ENCODE measurements at places on chromosomes 6 and 20.

DNA sequence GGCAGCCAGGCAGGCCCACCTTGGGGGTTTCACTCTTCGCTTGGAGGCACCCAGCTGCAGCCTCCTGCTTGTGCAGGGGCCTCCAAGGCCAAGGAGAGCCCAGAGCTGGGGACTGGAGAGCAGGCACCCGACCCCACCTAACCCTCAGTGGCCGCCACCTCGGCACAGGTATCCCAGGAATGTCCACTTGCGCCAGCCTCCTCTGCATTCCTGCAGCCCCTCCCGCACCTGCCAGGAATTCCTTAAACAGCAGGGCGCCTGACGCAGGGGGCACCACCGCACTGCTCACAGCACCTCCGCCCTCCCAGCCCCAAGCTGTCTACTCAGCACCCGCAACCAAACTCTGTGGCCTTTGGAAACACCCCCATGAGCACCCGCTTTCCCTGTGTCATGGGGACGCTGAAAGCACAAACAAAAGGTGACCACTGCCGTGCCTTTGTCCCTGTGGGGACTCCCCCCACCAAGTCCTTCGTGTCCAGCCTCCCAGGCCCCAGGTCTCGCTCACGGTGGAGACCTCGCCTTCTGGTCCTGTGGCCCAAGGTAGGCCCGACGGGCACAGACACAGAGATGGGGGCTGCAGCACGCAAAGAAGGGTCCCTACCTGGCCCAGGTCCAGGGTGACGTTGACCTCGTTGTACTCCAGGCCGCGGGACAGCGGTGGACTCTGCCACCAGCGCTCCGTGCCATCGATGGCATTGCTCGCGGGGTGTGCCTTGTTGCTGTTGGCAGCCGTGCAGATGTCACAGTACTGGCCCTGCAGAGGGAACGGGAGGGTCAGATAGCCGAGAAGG lies 5.1 kb downstream of the LAMA5 start:
- no peak for DNase-seq

DNA sequence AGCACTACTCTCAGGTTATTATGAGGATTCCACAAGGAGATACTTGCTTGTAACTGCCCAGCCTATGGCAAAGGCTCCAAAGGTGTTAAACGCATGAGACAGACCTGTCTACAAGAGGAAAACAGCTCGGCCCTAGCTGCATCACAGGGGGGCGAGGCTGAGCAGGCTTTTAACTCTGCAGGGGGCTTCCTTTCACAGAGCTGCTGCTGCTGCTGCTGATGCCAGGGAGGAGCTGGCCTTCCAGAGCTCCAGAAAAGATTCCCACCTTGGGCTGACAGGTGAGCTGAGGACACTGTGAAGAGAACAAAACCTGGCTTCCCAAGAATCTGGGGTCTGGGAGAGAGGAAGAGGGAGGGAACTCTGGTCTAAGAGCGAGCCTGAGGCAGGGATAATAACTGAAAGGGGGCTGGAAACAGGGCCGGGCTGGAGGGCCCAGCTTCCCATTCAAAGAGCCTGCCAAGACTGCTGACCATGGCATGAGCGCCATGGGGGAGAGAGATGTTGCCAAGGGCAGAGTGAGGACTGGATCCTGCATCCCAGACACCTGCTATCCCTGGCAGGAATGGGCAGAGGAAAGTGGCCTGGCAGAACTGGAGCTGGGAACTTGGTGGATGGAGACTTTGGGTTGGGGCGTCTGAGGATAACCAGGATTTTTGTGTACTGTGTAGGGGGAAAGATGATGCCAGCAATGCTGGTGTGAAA lies 211.1 kb upstream of the LRFN2 start:
- no peak for DNase-seq

GRCh38 chr6:16719488-16719887 lies 41.8 kb downstream of the ATXN1 start:
- no peak for DNase-seq

- peak; percentile 25 for DNase-seq
Measured at GRCh38 chr6:158381214-158381613, 68.9 kb downstream of the TULP4 start.

DNA sequence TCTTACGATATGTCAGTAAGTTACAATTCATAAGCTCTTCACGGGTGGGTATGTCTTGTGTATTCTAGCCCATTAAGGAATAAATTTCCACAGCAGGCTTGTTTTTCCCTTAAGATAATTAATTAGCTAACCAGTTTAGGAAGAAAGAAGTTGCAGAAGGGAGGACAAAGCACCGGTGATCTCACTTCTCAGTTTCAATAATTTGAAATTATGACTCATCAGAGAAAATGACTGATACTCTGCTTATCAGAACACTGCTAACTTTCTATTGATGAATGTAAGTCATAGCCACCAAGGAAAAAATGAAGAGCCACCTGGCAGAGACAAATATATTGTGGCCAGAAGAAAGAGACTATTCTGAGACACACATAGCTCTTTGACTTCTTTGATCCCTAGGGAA lies 35.0 kb upstream of the ENTPD6 start:
- no peak for DNase-seq

All from foreskin fibroblast (primary cell).